A549 treated with Hydrocortisone at 1 μM for 4 hours (cell line): ENCODE measurements at places on chromosomes 4 and X. TPM values are rescaled to one million over a fixed set of nuclear protein-coding genes. Genes with fewer than 3 reads are reported as not detected.

Gene SOD3
- total RNA-seq = not detected in 5 replicates

Gene FOXR2
- total RNA-seq = not detected in 5 replicates

Gene COL4A6
- 13.0 to 18.8 TPM (median 15.3 TPM) in 5 replicates for total RNA-seq

Gene TBL1X
- 10.9 to 17.4 TPM (median 13.7 TPM) in 5 replicates for total RNA-seq

Gene HERC5
- 3.4 to 5.4 TPM (median 3.6 TPM) in 5 replicates for total RNA-seq

Gene NEIL3
- total RNA-seq = 7.2 to 9.4 TPM (median 8.7 TPM) in 5 replicates

Gene PRSS12
- total RNA-seq = 0.14 to 0.24 TPM (median 0.15 TPM) in 5 replicates

Gene ADH1C
- total RNA-seq = not detected in 5 replicates

Gene CSAG2
- total RNA-seq = not detected in 5 replicates

Gene TAPT1
- 10.4 to 17.5 TPM (median 16.1 TPM) in 5 replicates for total RNA-seq

Gene EXOC1
- 12.0 to 18.2 TPM (median 14.7 TPM) in 5 replicates for total RNA-seq

Gene KLB
- total RNA-seq = 0.05 to 0.16 TPM (median 0.12 TPM) in 5 replicates

Gene ZNF182
- 3.3 to 4.4 TPM (median 3.4 TPM) in 5 replicates for total RNA-seq

Gene AKAP14
- not detected in 5 replicates for total RNA-seq

Gene GAGE13
- not detected in 5 replicates for total RNA-seq
